ENCODE measurements at places on chromosomes 3 and 15.

DNA sequence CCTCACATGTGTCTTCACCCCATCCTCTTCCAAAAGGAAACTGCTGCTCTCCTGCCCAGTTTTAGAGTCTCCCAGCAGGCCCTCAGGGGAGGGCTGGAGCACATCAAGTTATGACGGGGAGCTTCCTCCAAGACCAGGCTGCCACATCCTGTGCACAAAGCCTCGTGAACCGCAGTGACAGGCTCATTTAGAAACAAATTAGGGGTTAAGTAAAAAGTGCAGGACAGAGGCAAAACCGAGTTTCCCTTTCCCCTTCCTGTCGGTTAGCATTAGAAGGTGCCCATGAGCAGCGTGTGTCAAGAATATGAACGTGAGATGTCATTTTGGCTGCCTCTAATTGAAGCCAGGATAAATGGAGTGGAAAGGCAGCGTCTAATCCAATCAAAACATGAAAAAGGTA lies 199.7 kb downstream of the ARRDC4 start:
- DNase-seq = no peak

DNA sequence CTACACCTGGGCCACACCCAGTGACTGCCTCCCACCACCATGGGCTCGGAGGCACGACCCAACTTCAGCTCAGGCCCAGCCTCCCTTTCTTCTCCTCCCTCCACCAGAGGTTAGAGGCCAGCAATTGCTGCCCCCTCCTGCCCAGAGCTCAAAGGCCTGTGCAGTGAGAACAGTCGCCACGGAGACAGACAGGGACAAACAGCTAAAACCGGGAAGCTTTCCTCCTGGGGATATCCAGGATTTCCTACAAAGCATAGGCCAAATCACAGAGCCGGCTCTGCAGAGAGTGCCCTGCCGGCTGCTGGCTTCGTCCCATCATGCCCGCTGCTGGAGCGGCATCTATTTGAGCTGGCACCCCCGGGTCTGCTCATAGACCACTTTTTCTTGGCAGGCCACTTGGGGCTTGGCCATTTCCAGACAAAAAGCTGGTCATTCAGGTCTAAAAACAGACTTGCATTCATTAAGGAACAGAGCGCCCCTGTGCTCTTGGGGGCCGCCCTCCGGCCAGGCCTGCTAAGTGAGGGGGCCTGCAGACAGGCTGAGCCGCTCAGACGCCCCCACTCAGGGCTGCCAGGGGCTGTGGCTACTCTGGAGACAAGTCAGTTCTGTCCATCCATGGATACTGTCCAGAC lies 17.5 kb downstream of the GRAMD2A start:
- no peak for DNase-seq

GRCh38 chr3:88812576-88812975 lies 294.8 kb upstream of the EPHA3 start:
- DNase-seq = no peak

GRCh38 chr15:83248151-83249029 lies 36.1 kb downstream of the BNC1 start:
- no peak for DNase-seq

DNA sequence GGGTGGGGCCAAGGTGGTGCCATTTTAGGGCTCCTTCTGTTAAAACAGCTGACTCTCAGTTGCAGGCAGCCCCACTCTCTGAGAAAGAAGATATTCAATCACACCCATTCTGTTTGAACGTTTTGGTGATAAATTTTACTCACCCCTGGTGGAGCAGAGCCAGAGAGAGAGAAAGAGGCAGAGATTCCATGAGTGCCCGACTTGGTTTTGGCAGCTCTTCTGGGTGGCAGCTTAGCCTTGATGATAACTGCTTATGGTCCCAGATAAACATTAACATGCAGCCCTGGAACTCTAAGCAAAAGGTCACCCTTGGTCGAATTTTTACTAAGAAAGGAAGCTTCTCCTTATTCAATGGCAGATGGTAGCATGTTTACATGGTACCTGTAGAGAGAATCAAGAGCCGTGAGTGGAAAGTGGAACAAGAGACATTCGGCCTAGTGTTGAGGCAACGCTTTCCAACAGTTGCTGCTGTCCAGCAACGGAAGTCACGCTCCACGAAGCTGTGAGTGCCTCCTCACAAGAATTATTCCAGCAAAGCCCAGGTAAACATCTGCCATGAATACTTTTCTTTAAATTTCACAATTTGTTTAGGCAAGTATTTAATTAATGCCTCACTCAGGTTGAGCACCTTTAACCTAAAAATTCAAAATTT lies 530.6 kb upstream of the ROBO2 start:
- no peak for DNase-seq

- no peak for DNase-seq
Measured at GRCh38 chr3:126916546-126916945, 66.4 kb upstream of the PLXNA1 start.

DNA sequence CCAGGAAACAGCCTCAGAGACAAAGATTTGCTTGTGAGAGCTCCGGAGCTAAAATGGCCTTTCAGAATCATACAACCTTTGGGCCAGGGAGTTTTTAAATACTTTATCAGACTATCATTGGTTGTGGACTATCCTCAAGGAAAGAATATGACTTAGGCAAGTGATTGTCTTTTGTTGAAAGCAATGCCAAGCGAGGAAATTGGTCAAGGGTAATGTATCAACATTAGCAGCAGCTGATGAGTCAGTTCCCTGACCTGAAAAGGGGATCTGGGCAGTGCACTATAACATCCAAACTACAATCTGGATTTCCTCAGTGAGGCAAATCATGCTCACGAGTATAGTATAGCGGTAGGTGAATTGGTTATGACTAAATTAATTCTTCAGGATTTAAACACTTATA lies 303.6 kb downstream of the LSAMP start:
- no peak for DNase-seq

DNA sequence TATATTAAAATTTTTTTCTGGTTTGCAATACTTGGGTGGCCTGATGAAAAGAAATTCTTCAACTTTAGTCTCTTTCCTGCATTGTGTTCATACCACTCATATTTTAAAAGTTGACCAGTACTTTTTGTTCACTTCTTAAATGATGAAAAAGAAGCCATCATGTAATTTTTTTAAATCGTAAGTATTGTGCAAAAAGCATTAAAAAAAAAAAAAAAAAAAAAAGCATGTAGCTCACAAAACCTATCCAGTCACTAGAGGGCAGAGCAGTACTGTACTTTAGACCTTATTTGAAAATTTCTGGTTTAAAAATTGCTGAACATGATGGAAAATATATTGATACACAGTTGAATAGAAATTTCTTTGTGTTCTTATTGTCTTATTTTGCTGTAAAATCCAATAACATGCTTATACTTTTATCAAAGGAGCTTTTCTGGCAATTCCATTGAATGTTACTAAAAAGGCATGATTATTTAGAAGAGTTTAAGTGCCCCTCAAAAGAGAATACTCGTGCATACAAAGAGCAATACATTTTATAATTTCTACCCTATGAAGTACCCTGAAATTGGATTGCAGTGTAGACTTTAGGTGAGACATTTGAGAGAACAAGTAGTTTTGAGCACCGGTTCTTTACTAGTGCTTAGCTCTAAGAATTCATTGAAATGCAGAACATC lies 137.7 kb downstream of the BBX start:
- no peak for DNase-seq

DNA sequence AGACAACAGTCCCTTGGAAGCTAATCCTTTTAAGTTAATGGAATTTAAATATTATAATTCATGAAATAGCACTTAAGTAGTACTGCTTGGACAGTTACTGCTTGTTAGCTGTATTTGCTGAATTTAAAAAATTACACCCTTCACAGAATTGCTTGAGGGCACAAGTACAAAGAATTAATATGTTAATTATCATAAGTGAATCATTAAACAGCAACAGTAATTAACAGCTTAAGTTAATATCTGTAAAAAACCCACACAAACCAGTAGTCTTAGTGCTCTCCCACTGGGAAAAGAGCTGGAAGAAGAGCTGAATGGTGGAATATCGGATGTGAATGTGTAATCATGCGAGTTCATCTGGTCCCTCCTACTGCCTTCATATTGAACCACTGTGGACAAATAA lies 232.0 kb downstream of the CD47 start:
- no peak for DNase-seq

Data from stimulated activated CD4-positive, alpha-beta T cell treated with anti-CD3 and anti-CD28 coated beads, Interleukin-15, amount 100 ng/mL, for 1 hour (primary cell).